Right cardiac atrium (tissue), 5 donors: ENCODE measurements at places on chromosomes 5 and 9. TPM values are rescaled to one million over a fixed set of nuclear protein-coding genes. Genes with fewer than 3 reads are reported as not detected.

DNA sequence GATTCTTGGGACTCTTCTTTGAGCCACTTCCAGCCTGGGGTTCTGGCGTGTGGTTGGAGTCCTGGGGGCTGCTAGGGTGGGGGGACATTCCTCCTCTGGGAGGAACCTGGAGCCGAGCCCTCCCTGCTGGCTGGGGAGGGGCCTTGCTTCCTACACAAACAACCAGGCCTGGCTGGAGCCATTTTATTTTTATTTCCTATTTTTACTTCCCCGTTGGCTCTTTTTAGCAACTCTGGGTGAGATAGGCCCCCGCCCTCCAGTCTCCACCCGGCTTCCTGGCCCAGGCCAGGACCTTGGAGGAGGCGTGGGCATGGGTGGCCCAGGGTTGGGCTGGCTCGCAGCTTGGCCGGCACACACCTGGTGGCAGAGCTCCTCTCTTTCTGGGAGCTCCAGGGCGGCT lies 15.1 kb downstream of the RXRA start:
- peak; percentile 74 for DNase-seq

DNA sequence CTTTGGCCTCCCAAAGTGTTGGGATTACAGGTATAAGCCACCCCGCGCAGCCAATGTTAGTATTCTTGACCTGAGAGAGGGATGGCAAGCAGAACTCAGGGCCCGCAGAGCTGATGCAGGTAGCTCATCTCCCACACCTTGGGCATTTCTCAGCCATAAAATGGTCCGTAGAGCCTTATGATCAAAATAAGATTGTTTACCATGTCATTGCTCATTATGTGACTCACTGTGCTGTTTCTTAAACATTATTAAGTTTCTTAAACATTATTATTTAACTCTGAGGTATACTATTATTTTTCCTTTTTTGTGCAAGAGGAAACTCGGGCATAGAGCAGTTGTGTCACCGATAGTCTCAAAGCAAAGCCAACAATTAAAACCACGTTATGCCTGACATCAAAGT lies 42.4 kb upstream of the POU4F3 start:
- no peak for DNase-seq

DNA sequence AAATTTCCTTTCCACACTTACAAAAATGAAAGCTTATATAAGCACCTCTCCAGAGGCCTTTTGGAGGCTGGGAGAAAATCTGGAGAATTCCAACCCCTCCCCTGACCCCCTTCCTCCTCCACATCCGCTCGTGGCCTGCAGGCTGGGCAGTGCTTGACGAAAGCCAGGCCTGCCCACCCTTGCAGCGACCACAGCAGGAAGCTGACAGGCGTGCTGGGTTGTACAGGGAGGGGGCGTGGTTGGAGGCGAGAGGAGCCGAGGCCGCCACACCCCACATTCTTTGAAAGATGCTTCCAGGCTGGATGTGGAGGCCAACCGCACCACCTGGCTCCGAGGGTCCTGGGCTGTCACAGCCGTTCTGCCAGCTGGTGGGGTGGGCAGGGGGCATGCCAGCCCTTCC lies 47.8 kb upstream of the IER5L start:
- peak; percentile 94 for DNase-seq

IL33 gene
- 50.9 TPM for total RNA-seq

NRG2 gene
- 1.9 TPM for total RNA-seq

DNA sequence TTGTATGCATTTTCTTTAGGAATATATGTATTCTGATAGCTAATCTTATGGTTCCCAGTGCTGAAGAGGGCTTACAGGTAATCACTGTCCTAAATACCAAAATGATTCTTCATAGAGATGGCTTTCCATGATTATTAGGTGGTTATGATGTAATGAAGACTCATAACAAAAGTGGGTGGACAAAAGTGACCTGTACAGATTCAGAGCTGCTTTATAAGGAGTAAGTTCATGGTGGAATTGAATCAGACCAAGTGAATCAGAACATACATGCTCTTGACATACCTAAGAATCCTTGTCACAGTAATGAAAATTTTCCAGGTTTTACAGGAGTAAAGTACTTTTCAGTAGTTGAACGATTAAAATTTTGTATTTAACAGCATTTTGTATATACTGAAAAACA lies 105.6 kb downstream of the NIPBL start:
- DNase-seq: no peak

PCA3 gene
- total RNA-seq: not detected

- DNase-seq: no peak
Measured at GRCh38 chr5:74685979-74686631, 1.1 kb downstream of the HEXB start.

DNA sequence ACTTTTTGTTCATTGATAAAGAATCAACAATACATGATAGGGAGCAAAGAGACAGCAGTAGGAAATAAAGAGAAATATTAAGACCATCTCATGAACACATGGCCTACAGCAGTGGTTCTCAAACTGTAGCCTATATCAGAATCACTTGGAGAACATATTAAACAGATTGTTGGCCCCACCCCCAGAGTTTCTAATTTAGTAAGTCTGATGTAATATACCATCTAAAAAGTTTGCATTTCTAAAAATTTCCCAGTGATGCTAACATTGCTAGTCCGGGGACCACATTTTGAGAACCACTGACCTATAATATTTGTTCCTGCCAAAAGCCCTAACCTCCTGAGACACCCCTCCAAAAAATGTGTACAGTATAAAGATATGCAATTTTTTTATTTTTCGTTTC lies 306.2 kb upstream of the NREP start:
- no peak for DNase-seq

- no peak for DNase-seq
Measured at GRCh38 chr5:10374046-10375022, 20.8 kb downstream of the MARCHF6 start.

GRCh38 chr9:34995670-34996060 lies 6.1 kb downstream of the DNAJB5 start:
- no peak for DNase-seq

GRCh38 chr9:127161081-127161624 lies 38.7 kb upstream of the ANGPTL2 start:
- DNase-seq: no peak

DNA sequence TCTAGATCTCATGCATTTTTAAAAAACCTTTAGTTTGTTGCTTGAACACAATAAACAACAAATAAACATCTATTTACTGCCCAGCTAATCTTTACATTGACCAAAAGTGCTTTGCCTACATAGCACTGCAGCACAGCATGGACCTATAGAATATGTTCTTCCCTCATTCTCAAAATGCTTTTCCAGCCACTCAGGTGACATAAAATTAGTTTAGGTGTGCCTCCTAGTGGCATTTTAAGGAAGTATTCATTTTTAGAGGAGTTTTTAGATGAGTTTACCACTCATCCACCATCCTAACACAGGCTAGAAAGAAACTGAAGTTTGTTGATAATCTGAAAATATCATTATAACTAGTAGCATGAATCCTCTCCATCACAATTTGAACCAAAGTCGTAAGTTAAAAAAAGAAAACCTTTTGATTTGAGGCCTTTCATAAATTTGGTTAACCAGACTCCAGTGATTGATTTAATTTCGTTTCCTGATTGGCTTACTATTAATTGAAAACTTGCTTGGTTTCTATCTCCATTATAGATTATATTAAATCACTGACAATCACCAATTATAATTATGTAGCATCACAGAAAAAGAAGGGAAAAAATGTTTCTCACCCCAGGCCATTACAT lies 12.6 kb downstream of the PLGRKT start:
- DNase-seq: no peak

DNA sequence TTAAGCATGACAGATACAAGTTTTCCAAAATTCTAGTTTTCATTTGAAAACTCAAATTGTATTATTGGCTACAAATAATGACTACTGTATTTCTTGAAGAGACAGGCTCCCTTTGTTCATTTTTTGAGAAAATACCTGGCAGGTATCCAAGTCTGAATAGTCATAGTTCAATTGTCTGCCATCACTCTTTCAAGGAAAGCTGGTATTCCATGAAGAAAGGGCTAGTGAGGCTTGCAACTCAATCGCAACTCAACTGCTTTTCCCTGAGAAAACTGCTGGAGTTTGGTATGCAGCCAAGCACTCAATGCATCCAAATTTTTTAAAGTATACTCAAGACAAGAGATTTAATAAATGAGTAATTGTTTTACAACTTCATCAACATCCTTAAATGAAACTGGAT lies 61.4 kb upstream of the TRIO start:
- no peak for DNase-seq

- no peak for DNase-seq
Measured at GRCh38 chr9:136526625-136527066, 19.2 kb downstream of the NOTCH1 start.

DNA sequence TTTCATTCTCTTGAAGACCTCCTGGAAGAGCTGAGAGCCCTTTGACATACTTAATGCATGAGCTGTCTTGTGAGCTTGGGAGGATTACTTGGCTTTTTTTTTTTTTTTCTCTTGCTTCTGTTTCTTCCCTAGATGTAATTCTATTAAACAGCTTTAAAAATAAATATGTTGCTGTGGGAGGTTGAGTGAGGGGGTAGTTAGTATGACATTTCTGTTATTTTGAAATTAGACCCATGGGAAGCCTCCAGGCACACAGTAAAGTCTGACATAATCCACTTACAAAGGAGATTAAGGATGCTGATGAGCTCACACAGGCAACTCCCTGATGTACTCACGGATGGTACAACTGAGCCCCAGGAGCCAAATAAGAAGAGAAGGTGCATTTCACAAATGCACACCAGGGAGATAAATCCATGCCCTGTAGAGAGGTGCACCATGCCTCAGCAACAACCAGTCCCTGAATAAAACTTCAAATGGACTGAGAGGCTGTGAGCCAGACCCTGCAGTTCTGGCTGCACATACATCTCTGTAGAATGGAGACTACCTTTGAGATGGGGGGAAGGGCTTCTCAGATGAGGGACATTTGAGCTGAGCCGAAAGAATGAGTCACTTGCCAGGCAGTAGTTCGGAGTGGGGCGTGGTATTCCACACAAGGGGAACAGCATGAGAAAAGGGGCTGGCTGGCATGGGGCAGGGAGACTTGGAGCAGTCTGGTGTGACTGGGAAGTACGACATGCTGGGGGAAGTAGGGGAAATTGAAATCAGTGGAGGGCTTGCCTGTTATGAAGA lies 68.7 kb downstream of the ACTL7B start:
- DNase-seq: no peak

- no peak for DNase-seq
Measured at GRCh38 chr5:18807256-18808149, 1173.2 kb downstream of the TAF11L14 start.

DNA sequence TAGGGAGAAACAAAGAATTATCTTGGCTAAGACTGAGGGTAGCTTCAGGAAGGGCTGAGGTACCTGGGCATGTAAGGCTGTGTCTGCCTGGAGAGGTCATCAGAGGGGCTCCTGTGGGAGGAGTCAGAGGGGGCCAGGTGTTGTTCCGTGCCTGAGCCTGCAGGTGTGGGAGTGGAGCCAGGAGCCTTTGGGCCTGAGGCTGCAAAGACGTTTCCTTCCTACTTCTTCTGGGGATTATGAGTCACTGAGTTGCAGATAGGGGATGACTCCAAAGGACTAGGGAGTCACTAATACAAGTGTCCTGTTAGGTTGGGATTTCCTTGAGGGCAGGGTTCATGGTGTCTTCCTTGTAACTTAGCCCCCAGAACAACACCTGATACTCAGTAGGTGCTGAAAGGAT lies 391.1 kb downstream of the ARHGEF28 start:
- no peak for DNase-seq

DNA sequence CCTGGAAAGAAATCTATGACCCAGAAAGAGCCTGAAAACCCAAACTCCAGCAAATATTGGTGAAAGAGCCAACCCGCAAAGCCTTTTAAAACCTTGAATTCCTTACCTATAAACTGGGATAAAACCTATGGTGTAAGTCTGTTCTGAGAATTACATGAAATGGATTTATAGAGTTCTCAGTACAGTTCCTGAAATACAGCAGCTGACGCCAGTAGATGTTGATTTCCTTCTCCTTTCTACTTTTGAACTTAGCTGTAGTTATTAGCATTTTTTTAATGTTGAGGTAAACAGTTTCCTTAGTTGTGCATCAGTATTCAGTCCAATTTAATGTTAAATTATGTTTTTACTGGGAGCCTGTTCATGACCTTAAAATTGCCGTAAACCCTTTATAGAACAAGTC lies 3.7 kb downstream of the SPIN1 start:
- no peak for DNase-seq

SKIC3 gene
- 57.0 TPM for total RNA-seq

DNA sequence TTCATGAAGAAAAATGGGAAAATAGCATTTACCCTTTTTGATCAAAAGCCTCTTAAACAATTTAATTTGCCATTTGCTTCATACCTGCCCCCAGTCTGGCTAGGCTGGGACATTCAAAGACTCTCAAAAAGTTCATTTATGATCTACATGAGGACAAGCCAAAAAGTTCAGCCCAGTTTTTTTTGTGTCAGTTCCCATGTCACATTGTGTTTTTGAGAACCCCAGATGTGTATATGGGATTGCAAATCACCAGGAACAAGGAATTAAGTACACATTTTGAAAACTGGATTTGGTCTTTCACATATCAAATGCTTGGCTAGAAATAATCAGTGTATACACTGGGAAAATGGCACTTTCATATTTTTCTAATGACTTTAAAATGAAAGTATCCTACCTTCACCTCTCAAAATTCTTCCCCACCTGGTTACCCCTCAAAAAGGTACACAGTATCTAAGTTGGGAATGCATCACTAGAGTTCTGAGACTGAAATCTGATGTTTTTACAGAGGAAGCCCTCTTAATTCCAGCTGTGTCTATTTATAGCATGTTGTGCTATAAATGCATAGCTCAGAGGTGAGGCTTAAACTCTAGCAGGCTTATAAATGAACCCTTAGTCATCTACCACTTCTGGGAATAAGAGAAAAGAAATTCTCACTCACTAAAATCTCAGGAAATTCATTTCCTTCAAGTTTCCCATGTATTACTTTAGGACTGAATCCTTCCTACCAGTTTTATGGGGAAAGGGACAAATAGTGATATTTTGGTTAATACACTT lies 9.3 kb downstream of the STOM start:
- no peak for DNase-seq

LHFPL2 gene
- 9.7 TPM for total RNA-seq

DNA sequence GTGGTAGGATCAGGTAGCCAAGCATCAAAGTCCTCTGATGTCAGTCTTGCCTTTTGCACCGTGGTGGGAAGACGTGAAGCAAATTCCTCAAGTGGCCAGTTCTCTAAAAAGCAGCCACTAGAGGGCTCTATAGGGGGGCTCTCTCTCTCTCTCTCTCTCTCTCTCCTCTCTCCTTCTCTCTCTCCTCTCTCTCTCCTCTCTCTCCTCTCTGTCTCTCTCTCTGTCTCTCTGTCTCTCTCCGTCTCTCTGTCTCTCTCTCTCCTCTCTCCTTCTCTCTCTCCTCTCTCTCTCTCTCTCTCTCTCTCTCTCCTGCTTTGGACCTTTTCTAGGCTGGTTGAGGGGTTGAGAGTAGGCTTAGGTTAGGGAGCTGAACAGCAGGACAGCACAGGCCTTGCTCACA lies 13.9 kb upstream of the OSMR start:
- no peak for DNase-seq

GMCL2 gene
- not detected for total RNA-seq

DNA sequence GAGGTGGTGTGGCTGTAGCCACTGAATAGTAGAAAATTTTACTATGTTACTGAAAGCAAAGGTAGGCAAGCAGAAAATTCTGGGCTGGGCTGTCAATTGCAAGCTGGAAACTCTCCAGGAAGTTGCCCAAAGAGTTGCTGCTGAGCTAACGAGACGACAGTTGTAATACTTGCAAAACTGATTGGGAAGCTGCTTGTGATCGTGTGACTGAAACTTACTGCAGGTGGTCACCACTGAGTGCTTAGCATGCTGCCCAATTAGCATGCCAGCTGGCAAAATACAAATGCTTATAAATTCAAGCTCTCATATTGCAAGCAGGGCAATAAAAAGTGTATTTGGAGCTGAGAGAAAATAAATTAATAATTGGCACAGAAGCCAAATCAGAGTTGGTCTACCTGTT lies 758.5 kb upstream of the EDIL3 start:
- DNase-seq: no peak
